ENCODE measurements at places on chromosomes 1 and 21.

GRCh38 chr1:25810341-25811299 lies 9.1 kb upstream of the MTFR1L start:
- peak; percentile 38 for DNase-seq

- DNase-seq: peak; percentile 67
Measured at GRCh38 chr1:36161641-36162531, 5.9 kb downstream of the MAP7D1 start.

GRCh38 chr1:110676970-110677369 lies 2.2 kb upstream of the KCNA3 start:
- no peak for DNase-seq

GRCh38 chr1:33965086-33965485 lies 101.2 kb downstream of the HMGB4 start:
- DNase-seq: no peak

- DNase-seq: no peak
Measured at GRCh38 chr1:224502459-224503160, 68.0 kb upstream of the WDR26 start.

GRCh38 chr1:53511933-53512806 lies 53.0 kb downstream of the DMRTB1 start:
- no peak for DNase-seq

DNA sequence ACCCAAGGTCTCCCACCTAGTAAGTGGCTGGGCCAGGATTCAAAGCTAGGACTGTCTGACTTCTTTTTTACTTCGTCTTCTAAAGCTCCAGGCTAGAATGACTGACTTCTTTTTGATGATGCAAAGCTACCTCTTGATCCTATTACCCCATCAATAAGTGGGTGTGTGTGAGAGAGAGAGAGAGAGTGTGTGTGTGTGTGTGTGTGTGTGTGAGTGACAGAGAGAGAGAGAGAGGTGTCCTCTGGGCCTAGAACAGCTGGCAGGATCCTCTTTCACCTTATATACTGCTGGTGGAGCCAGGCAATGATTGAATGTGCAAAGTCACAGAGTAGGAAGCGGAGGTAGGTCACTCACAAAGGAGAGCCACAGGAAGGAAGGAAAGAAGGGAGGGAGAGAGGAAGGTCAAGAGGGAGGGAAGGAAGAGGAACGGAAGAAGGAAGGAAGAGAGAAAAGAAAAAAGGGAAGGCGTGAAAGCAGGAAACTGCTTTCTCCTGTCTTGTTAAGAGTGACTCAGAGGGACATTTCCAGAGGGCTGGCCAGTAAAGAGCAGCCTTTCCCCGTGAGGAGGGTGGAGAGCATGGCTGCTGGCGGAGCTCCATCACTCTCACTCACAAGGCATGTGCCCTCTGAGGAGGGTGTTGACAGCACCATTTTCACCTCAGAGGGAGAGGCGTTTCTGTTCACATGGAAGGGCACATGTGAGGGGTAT lies 68.9 kb downstream of the CDC7 start:
- DNase-seq: peak; percentile 70

GRCh38 chr1:172607145-172607544 lies 51.8 kb upstream of the FASLG start:
- no peak for DNase-seq

- DNase-seq: no peak
Measured at GRCh38 chr1:212507369-212507768, 74.6 kb downstream of the NENF start.

GRCh38 chr1:183810121-183810520 lies 5.2 kb downstream of the RGL1 start:
- peak; percentile 9 for DNase-seq

- no peak for DNase-seq
Measured at GRCh38 chr1:101526813-101527212, 290.0 kb downstream of the S1PR1 start.

DNA sequence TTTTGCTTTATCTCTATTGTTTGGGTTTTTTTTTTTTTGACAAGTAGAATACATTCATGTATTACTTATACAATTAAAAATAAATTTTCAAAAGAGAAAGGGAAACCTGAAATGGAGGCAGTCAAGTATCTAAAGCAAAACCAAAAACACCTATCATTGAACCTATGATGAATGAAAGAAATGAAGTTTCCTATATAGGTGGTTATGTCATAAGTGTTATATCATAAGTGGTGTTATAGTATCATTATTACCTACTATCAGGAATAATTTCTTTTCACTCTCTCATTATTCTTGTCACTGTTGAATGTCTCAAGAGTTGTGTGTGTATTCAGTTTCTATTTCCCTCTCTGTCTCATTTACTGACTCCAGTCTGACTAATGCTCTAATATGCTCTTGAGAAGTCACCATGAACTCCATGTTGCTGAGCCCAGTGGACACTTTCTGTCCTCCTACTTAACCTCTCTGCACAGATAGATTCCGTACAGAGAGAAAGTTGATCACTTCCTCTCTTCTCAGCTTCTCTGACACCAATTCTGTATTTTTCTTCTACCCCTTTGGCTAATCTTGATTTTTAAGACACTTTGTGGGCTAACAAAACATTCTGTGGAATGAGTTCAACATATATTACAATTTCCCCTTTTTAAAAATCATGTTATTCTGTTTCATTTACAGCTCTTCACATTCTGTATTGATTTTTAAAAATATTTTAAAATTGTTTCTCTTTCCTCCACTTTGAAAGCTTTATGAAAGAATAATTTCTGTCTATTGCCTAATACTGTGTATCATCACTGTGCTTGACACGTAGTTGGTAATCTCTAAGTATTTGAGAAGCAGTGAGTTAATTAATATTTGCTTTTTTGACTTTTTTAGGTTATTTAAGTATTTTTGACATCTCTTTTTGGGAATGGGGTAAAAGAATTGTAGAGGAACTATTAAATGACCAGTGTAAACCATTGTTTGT lies 50.1 kb downstream of the RASAL2 start:
- no peak for DNase-seq

- DNase-seq: no peak
Measured at GRCh38 chr1:211641942-211642341, 33.5 kb downstream of the NEK2 start.

GRCh38 chr1:64059556-64059955 lies 143.9 kb upstream of the UBE2U start:
- DNase-seq: peak; percentile 56

DNA sequence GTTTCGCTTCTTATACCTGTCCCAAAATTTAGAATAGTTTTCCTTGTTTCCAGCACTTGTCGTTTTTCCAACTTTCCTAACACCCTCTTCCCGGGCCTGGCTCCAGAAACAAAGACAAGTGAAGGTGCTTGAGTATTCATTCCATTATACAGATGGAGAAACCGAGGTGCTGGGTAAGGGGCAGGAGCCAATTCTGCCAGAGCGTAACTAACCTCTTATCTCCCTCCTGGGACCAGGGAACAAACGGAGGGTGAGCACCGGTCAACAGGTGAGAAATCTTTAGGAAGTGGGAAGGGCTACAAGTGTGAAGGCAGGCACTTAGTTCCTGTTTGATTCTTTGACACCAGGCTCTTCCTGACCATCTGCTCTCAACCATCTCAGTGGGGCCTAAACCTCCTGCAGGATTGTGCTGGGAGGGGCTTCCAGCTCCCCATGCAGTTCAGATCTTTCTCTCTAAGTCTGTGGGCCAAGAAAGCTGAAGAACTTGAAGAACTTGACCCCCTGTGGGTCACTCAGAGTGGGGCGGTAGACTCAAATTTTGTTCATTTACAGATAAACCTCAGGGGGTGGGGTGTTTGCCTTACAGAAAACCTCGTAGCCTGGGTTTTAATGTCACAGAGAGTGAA lies 8.7 kb downstream of the PLXNA2 start:
- no peak for DNase-seq

Data from RCC 7860 (cell line).